ENCODE measurements at places on chromosomes 16 and 17. TPM values are rescaled to one million over a fixed set of nuclear protein-coding genes. Genes with fewer than 3 reads are reported as not detected.

DNA sequence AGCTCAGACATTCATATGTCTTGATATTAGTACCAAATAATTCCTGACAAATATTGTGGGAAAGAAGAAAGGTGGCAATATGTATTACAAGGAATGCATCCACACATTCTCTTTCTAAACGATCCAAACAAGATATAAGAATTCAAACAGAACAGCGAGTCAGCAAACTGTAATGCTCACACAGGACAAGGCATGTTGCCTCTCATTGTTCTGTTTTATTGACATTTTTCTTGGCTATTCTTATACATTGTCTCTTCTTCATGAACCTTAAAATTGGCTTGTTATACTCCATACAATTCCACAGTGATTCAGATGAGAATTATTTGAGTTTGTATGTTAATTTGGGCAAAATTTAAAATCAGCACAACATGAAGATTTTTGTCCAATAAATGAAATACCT is 189.1 kb downstream of the HS3ST3B1 start:
- no peak for DNase-seq

DNA sequence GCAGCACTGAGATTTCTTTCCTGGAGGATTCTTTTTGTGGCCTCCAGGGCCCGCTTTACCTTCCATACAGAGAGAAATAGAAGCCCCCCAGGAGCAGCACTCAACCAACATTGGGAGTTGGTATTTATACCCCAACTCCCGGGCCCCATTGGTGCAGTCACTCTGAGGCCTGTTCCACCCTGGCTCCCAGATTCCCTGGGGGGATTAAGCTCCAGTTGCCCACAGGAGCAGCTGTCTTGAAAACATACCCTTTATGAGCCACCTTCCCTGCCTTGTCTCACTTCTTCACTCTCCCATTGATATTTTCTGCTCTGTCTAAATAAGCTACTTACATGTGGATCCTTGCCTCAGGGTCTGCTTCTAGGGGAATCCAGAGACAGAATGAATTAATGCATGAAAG is 167.8 kb downstream of the KATNIP start:
- no peak for DNase-seq

The CHMP6 gene
- total RNA-seq: 13.7 TPM

DNA sequence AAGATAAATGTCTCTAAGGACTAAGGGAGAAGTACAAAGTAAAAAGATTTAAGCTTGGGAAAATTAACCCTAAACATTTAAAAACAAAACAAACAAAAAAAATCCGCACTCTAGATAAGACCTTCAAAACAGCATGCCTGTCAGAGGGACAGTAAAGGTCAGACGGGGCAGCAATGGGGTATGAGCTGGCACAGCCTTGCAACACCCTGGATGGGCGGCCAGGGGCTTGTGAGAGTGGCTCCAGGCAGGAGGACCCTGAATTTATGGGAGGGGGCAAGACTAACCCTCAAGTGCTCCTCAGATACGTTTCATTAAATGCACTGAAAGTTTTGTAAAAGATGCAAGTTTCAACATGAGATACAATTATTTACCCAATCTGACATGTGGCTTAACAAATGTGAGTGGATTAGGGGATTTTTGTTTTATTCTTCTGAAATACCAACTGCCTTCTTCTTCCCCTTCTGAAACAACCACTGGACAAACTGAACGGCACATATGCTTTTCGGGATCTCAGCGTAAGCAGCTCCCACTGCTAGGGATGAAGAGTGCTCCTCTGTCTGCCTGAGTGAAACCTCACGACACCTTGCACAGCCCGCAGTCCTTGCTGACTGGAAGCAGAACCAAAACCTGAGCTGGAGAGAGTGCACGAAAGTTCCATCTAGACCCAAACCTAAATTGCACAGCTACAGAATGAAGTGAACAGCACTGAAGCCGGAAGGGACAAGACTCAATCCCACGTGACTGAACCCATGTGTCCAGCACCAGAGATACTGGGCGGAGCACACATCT is 128.4 kb downstream of the ANKRD11 start:
- DNase-seq: no peak

DNA sequence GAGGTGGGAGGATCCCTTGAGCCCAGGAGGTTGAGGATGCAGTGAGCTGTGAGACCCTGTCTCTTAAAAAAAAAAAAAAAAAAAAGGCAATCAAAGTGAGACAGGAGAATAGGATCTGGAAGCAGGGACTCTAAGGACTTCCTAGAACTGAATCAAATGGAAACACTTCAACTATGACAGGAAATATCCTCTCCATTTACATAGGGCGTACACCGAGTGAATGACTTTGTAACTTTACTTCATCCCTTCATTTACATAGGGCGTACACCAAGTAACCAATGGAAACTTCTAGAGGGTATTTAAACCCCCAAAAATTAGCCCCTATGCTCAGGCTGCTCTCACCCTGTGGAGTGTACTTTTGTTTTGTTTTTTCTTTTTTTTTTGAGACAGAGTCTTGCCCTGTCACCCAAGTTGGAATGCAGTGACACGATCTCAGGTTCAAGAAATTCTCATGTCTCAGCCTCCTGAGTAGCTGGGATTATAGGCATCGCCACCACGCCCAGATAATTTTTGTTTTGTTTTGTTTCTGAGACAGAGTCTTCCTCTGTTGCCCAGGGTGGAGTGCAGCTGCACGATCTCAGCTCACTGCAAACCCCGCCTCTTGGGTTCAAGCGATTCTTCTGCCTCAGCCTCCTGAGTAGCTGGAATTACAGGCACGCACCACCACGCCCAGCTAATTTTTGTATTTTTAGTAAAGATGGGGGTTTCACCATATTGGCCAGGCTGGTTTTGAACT is 9.6 kb upstream of the PRPSAP1 start:
- DNase-seq: no peak

The CD300E gene
- total RNA-seq: not detected

- DNase-seq: no peak
Measured at GRCh38 chr17:75367312-75367711, 38.2 kb downstream of the GRB2 start.

All from cerebellum (tissue), 4 donors.